ENCODE measurements at places on chromosomes 4 and X.

DNA sequence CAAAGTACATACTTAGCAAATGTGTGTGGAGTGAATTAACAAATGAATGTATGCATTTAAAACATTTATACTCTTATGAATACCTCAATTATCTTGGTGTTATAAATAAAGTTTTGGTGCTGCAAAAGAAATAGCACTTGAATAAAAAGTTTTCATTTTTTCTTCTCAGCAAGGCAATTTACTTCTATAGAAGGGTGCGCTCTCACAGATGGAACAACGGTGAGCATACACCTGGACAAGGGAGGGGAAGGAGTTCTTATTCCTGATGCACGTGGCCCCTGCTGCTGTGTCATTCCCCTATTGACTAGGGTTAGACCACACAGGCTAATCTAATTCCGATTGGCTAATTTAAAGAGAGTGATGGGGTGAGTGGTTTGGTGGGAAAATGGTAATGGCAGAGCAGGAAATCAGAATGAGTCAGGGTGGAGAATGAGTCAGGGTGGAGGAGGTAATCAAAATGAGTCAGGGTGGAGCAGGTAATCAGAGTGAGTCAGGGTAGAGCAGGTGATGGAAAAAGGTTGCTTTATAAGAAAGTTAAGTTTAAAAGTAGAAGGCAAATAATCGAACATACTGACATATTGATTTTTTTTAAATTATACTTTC, 28.2 kb upstream of the PGK1 start:
- DNase-seq: no peak

DNA sequence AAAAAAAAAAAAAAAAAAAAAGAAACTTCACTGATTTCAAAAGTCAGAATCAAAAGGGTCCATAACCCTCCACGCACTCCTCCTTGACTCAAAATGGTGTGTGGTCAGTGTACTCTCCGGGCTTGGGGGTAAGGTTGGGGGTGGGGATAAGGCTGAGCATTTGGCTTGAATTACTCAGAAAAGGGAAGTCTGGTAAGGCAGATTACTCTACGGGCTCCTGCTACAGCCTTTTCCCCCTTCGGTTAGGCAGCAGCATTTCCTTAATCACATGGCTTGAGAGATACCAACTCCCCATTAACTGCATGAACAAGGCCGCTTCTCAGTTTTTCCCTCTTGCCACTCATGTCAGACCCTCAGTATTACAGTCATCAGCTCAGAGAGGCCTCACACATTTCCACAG, 135.4 kb upstream of the DUSP21 start:
- DNase-seq: no peak

- no peak for DNase-seq
These were observed 69.1 kb upstream of the HPGD start for GRCh38 chr4:174591243-174592021.

- no peak for DNase-seq
These were observed 66.2 kb downstream of the IL15 start for GRCh38 chr4:141702472-141703182.

DNA sequence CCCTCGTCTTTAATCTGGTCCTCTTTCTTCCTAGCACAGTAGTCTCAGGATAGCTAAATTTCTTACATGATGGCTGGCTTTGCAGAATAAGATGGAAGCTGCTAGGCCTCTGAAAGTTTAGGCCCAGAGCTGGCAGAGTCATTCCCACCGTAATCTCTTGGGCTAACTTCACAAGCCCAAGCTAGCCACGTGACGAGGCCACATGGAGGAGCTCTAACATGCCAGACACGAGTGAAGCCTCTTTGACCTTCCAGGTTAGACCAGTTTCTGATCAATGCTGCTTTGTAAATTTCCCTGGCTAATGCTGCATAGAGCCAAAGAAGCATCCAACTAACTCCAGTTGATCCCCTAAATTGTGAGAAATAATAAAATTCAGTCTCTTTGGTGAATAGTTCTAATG, 9.5 kb upstream of the CENPE start:
- no peak for DNase-seq

GRCh38 chr4:38385093-38386004, 278.6 kb upstream of the KLF3 start:
- no peak for DNase-seq

GRCh38 chrX:101357166-101357795, 8.7 kb upstream of the TIMM8A start:
- no peak for DNase-seq

- DNase-seq: no peak
These were observed 10.3 kb downstream of the HADH start for GRCh38 chr4:107999932-108000539.

DNA sequence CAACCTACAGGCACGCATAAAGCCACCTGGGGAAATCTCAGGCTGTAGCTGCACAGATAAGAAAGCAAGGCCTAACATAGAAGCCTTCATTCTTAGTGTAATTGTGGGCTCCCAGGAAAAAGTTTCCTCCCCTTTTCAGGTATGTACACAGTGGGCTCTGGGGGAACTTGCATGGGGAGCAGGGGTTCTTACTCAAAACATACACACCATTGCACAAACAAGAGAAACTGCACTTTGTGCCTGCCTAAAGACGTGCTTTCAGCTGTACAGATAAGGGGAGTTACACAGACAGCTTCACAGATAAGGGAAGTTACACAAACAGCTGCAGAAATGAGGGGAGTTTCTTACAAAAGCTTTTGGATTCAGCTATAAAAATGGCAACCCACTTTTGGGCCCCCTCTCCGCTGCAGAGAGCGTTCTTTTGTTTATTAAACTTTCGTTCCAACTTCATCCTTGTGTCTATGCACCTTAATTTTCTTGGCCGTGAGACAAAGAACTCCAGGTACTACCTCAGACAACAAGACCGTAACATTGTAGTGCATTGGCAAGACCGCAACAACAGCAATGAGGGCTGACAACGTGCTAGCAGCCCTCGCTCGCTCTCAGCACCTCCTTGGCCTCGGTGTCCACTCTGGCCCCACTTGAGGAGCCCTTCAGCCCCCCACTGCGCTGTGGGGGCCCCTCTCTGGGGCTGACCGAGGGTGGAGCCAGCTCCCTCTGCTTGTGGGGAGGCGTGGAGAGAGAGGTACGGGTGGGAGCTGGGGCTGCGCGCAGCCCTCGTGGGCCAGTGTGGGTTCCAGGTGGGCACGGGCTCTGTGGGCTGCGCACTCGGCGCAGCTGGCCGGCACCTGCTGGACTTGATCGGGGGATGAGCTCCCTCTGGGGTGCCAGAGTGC, 317.5 kb downstream of the RAPGEF2 start:
- DNase-seq: no peak

DNA sequence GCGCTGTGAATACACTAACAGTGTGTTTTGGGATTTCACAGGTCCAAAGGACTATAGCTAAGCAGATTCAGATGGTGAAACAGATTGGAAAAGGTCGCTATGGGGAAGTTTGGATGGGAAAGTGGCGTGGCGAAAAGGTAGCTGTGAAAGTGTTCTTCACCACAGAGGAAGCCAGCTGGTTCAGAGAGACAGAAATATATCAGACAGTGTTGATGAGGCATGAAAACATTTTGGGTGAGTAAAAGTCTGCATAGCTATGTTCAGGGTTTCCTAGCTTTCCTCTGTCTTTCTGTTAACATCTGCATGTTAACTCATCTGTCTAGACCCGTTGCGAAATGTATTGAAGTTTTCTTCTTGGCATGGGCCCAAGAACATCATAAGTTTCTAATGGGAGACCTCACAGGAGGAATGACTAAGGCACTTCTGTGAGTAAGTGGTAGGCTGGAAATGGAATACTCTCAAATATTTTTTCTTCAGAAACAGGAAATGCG, 372.1 kb downstream of the BMPR1B start:
- DNase-seq: no peak

- DNase-seq: no peak
These were observed 417.9 kb downstream of the GPM6A start for GRCh38 chr4:175394208-175394607.

GRCh38 chr4:10691651-10692050, 7.1 kb upstream of the CLNK start:
- no peak for DNase-seq

GRCh38 chrX:23766650-23767551, 16.1 kb upstream of the SAT1 start:
- DNase-seq: no peak

GRCh38 chr4:137361756-137362470, 170.4 kb downstream of the PCDH18 start:
- DNase-seq: no peak

DNA sequence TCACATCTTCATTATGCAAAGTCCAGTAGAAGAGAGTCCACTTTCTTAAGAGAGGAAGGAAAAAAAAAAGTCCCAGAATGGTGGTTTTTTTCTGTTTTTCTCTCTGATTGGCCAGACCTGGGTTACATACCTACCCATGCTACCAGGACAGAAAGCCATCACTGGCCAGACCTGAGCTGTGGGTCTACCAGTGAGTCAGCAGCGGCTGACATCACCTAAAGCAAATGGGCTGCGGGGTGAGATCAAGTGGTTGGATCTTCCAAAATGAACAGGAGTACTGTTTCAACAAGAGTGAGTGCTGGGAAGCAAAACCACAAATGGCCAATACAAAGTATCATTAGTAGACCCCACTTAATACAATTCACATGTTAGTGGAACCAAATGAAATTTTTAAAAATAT, 1.6 kb upstream of the NDST3 start:
- no peak for DNase-seq

DNA sequence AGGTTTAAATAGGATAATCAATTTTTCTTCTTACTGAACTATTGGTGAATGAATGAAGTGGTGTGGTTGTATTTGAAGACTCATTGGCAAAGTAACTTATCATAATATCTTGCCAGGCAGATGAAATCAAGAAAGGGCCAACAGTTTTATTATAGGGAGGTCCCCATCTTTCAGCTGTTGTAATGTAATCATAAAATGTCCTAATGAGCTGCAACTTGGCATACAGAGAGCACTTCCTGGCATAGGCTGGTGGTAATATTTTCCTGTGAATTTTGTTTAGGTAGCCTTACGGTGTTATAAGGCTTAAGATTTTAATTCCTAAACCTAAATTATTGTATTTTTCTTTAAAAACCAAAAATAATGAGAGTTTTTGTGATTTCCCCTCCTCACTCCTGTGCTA, 17.5 kb downstream of the FHIP1A start:
- no peak for DNase-seq

DNA sequence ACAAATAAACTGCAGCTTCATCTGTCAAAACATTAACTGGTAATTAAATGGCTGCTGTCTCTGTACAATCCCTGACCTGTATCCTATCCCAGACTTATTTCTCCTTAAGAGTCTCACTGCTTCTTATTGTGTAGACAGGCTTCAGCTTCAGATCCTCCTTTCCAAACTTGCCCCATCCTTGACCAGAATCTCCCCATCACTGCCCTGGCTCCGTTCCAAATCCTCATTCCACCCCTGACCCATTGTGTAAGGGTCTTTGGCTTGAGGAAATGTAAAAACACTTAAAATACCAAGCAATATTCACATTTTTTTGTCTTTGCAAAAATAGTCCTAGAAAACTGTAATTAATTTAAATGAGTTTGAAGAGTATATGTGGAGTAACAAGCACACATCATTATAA, 152.6 kb upstream of the VEGFC start:
- no peak for DNase-seq

GRCh38 chr4:89434364-89434988, 126.9 kb upstream of the GPRIN3 start:
- no peak for DNase-seq

DNA sequence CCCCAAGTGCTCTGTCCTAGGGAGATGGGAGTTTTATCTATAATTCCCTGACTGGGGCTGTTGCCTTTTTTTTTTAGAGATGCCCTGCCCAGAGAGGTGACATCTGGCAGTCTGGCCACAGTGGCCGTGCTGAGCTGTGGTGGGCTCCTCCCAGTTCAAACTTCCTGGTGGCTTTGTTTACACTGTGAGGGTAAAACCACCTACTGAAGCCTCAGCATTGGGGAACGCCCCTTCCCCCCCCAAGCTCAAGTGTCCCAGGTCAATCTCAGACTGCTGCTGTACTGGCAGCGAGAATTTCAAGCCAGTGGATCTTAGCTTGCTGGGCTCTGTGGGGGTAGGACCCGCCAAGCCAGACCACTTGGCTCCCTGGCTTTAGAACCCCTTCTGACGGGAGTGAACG, 38.3 kb upstream of the CBLL2 start:
- DNase-seq: no peak

GRCh38 chrX:28981952-28982351, 394.7 kb downstream of the IL1RAPL1 start:
- DNase-seq: no peak

Measured in GM19239 (cell line).